ENCODE measurements at places on chromosomes 7 and 10. TPM values are rescaled to one million over a fixed set of nuclear protein-coding genes. Genes with fewer than 3 reads are reported as not detected.
A peak's percentile ranks its signal among the peaks of the same experiment; 100 is the strongest.

GRCh38 chr10:96912405-96912804 is 80.3 kb downstream of the LCOR start:
- ATAC-seq = no peak

DNA sequence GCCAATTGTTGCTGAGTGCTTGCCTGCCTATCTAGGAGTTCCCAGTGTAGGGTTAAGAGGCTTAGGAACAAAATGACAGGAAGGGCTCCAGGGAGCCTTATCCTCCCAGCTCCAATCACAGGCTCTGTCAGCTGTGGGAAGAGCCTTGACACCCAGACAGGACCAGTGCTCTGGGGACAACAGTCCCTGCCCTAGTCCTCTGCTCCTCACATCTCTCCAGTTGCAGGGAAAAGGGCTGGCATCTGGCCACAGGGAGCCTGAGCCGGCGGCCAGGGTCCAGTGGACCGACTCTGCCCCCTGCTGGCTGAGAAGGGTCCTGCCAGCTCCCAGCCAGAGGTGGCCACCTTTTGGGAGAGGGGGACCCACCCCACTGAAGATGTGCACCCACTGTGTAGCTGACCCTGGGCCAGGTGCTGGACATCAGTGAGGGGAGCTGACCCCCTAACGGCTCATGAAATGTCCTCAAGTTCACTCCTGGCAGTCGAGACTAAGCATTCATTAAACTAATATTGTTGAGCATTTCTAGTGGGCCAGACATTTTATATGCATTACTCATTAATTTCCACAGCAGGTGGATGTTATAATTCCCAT is 17.6 kb downstream of the DNAJB12 start:
- peak; percentile 14 for ATAC-seq

- peak; percentile 70 for ATAC-seq
Observed at GRCh38 chr7:151251689-151252560, 3.4 kb upstream of the SMARCD3 start.

DNA sequence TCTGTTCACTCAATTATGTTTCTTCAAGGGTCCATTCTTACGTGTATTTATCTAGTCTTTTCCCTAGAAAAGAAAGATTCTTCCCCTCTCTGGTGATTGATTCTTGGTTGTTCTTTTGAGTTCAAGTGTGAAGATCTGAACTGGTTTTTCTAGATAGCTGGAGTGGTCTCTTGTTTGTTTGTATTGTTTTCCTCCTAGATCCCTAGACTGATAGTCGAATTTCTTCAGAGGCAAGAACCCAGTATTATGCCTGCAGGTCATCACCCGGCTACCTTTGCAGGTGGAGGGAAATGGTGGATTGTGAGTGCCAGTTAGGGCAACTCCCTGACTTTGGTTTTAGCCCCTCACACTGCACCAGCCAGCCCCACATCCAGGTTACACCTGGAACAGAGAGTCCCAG is 2.2 kb upstream of the RSU1 start:
- ATAC-seq = no peak

DNA sequence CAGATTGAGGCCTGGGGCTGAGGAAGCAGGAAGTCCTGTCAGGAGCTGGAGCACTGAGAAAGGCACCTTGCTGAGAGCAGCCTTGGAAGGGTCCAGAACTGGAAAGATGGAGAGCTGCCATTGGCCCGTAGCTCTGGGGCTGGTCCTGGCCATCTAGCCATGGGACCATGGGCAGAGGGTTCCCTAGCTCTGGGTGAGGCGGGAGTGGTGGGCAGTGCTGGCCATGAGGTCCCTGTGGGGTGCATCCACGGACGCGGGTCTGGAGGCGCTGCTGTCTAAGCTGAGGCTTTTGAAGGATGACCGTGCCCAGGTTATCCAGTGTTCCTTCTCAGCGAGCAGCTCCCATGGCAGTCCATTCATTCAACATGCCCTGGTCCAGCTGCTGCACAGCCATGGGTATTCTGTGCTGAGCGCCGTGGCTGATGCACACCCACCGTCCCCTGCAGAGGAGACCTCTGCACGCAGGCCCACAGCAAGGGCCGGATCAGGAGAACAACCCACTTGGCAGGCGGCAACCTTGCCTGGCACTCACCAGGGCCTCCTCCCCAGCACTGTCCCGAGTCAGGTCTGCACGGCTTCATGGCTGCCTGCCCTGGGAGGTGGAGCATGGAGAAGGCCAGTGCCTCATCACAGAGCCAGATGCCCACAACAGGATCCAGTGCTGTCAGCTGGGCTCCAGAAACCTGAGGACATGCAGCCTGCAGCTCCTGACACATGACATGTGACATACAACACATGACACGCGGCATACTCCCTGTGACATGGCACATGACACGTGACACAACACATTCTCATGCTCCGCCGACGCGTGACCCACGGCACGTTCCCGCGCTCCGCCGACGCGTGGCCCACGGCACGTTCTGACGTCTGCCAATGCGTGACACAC is 121.9 kb downstream of the INPP5A start:
- ATAC-seq = peak; percentile 54

GRCh38 chr10:7417103-7417623 is 6.3 kb upstream of the SFMBT2 start:
- ATAC-seq = no peak

GRCh38 chr7:945556-946255 is 8.8 kb downstream of the ADAP1 start:
- ATAC-seq = no peak

GRCh38 chr7:87552351-87552900 is 48.3 kb downstream of the ABCB1 start:
- no peak for ATAC-seq

DNA sequence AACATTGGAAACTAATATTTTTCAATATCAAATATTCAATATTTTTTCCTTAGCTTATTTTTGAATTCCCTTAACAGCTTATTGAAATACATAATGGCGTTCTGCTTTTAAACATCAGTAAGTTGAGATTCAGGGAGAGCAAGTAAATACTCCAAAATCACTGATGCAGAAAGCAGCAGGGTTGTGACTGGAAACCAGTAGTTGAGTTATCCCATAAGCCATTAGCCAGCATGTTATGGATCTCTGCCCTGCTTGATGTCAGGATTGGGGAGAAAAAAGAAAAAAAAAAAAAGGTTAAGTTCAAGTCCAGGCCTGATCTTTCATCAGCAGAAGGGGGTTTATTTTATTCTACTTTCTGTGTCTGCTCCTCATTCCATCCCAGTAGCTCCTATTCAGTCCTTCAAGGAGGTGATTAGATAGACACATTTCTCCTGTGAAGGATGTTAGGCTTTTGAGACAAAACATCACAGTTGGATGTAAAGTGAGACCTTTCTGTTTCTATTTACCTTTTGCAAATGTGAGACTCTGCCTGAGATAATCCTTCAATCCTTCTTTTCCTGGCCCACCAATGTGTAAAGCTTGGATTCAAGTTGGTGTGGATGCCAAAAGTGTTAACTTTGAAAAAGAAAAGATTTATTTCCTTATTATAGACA is 110.9 kb upstream of the HDAC9 start:
- no peak for ATAC-seq

- ATAC-seq = no peak
Observed at GRCh38 chr7:50284296-50284695, 20.2 kb upstream of the IKZF1 start.

DNA sequence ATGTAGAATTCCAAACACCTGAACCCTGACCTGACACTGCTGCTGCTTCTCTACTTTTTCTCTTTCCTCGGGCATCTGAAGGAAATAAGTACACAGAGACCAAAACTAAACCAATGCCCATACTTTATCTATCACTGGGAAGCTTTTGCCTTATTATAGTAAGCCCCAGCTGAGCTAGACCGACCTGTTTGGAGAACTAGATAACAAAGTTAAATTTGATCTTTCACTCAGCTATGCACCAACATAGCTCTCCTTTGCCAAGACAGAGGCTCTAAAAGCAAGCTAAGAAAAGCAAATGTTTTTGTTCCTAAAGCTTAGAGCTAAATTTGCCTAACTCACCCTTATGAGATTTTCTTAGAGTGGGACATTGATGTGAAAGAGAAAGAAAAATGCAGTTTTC is 39.1 kb downstream of the NHLRC2 start:
- ATAC-seq = no peak

- no peak for ATAC-seq
Observed at GRCh38 chr10:122306282-122306681, 35.2 kb downstream of the BTBD16 start.

DNA sequence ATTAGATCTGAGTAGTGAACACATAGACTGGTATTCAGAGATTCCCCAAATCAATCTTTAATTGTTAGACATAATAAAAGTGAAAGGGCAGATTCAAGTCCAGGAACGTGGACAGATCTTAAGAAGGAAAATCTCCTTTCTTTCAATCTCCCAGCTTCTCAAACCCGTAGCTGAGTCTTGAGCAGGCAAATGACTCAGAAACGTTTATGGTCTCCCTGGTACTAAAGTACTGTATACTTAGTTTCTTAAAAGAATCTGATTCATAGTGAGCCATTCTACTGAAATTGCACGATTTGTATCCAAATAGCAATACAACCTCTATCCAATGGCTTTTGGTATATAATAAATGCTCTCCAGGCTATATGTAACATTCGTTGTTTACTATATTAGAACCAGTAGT is 140.4 kb upstream of the RHEB start:
- ATAC-seq = no peak

- no peak for ATAC-seq
Observed at GRCh38 chr7:20539201-20539600, 76.3 kb upstream of the ABCB5 start.

- ATAC-seq = no peak
Observed at GRCh38 chr10:74855027-74855426, 28.6 kb downstream of the KAT6B start.

The KLF14 gene
- 0.16 TPM for total RNA-seq

The UMAD1 gene
- 14.6 TPM for total RNA-seq

The CRTAC1 gene
- total RNA-seq = 1.6 TPM

The HABP2 gene
- total RNA-seq = not detected

The CFAP46 gene
- total RNA-seq = not detected

The ZNF365 gene
- 5.8 TPM for total RNA-seq

The ZNF488 gene
- 0.47 TPM for total RNA-seq

The HGF gene
- 10.4 TPM for total RNA-seq

Data from gastroesophageal sphincter (tissue), 4 donors.